SJCRH30 (cell line): ENCODE measurements at places on chromosomes 3 and 15. TPM values are rescaled to one million over a fixed set of nuclear protein-coding genes. Genes with fewer than 3 reads are reported as not detected.
A peak's percentile ranks its signal among the peaks of the same experiment; 100 is the strongest.

DNA sequence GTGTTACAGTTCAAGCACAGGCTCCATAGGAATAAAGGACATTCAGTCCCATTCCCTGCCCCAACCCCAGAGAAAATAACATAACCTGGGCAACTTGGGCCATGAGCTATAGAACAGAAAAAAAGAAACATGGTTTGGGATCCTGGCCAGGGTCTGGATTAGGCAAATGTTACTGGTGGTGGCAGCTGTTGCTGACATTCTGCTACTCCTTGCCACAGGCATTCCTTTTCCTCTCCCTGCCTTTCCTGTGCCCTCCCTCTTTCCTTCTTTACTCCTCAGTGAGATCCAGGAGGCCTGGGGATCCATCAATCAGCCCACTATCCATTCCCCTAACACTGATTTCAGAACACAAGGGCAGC, 129.1 kb downstream of the NTRK3 start:
- H3K36me3 ChIP-seq = no peaks in the 10 kb centered on the region
- no peaks in the 10 kb centered on the region for H3K27me3 ChIP-seq
- H3K4me1 ChIP-seq = peaks cover 32% of the 10 kb centered on the region
- no peak overlapping the region for H3K4me3 ChIP-seq

GRCh38 chr3:187740421-187741399, 4.6 kb downstream of the BCL6 start:
- H3K36me3 ChIP-seq = no peaks in the 10 kb centered on the region
- peak; percentile 25 for DNase-seq
- H3K27me3 ChIP-seq = no peaks in the 10 kb centered on the region
- no peak overlapping the region for H3K4me3 ChIP-seq
- no peak overlapping the region for H3K27ac ChIP-seq

- no peaks in the 10 kb centered on the region; the same call in none of the 2 replicates for H3K4me1 ChIP-seq
- no peaks in the 10 kb centered on the region for H3K27me3 ChIP-seq
- no peaks in the 10 kb centered on the region for H3K36me3 ChIP-seq
- no peak overlapping the region for H3K27ac ChIP-seq
Measured at GRCh38 chr15:31448635-31448979, 122.0 kb downstream of the KLF13 start.

DNA sequence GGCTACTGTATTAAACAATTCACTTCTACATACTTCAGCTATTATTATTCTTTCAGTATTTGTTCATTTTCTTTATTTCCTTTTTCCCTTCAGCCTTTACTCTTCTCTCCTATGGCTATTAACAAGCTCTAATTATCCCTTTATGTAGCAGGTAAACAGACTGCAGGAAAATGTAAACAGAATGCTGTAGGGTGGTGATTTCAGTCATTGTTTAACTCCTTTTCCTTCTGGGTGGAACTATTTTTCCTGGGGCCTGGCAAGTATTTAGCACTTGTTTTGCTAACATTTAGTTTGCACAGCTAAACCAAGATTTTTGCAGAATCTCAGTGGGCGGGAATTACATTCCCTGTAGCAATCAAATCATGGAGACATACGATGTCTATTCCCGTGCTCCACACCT, 14.4 kb downstream of the RARB start:
- no peak overlapping the region for H3K4me3 ChIP-seq
- no peaks in the 10 kb centered on the region for H3K36me3 ChIP-seq

GRCh38 chr3:4976109-4976508, 3.1 kb upstream of the BHLHE40 start:
- H3K27me3 ChIP-seq = no peaks in the 10 kb centered on the region
- H3K27ac ChIP-seq = no peak overlapping the region; the same call in 1 of the 2 replicates
- peak; percentile 77 for DNase-seq
- no peak overlapping the region for H3K4me3 ChIP-seq

GRCh38 chr15:89704411-89704810, 13.8 kb downstream of the WDR93 start:
- H3K4me1 ChIP-seq = no peaks in the 10 kb centered on the region
- H3K27me3 ChIP-seq = peaks cover 13% of the 10 kb centered on the region; the same call in 1 of the 2 replicates
- no peaks in the 10 kb centered on the region for H3K36me3 ChIP-seq
- no peak overlapping the region for H3K27ac ChIP-seq
- no peak overlapping the region for H3K4me3 ChIP-seq
- DNase-seq = no peak

- no peak overlapping the region for H3K4me3 ChIP-seq
- DNase-seq = peak; percentile 57
- no peaks in the 10 kb centered on the region for H3K27me3 ChIP-seq
- peak overlapping the region; percentile 29; the same call in 1 of the 2 replicates for H3K27ac ChIP-seq
Measured at GRCh38 chr15:27237319-27237939, 266.4 kb downstream of the GABRG3 start.

DNA sequence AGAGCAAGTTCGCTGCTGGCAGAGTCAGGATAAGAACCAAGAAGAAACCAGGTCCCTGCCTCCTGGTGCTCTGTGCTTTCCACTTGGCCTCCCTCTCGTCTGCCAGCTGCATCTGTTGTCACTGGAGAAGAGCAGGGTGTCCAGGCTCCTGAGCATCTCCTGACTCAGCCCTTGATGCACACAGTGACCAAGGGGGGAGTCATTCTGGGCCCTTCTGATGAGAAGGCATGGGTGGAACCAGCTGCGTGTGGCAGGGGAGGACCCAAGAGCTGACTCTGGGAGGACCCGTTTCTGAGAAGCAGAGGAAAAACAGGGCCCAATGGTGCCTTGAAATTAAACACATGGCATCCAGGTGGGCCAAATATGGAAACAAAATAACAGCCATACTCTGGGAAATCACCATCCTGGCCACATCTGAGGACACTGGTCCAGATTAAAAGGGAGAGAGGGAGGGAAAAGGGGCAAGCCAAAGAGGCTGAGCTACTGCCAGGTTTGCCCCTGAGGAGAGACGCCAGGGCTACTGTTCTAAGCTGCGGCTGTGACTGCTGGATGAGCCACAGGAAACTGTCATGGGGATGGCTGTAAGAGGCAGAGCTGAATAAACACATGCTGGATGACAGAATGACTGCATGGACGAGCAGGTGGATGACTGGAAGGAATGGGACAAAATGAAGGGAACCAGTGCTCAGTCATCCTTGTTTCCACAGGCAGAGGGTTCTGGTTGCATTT, 58.1 kb upstream of the CA12 start:
- no peak overlapping the region for H3K27ac ChIP-seq
- no peaks in the 10 kb centered on the region for H3K27me3 ChIP-seq
- no peaks in the 10 kb centered on the region for H3K36me3 ChIP-seq
- H3K4me1 ChIP-seq = peaks cover 14% of the 10 kb centered on the region; the same call in 1 of the 2 replicates
- DNase-seq = peak; percentile 17

- peak; percentile 72 for DNase-seq
- peaks cover 44% of the 10 kb centered on the region for H3K4me1 ChIP-seq
- H3K27me3 ChIP-seq = no peaks in the 10 kb centered on the region
Measured at GRCh38 chr3:184593220-184593927, 31.8 kb downstream of the EPHB3 start.

DNA sequence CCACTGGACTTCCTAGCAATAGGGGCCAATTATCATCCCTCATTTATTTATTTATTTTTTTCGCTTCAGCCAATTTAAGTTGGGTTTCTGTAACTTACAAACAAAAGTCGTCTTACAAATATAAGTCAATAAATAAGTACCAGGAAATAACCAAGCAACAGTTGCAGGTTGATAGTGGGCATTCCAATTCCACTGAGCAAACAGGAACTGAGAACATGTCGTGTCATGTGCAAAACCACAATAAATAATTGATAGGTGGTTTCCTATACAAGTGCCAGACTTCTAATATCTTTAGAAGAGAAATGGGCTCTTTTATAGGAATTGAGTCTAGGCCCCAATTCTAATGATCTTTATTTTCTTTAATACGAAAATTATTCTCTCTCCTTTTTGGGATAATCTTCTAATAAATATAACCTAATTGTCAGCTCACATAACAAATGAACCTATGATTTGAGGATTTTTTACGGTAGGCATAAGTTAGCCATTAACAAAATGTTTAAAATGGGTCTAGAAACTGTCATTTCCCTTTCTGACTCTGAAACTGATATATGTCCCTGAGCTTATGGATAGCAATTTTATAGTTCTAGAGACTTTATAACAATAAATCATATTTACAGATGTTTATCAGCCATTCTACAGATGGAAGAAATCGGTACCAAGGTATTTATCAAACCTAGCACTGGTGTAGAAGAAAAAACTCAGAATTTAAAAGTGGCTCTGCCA, 571.8 kb downstream of the FOXP1 start:
- no peak overlapping the region for H3K4me3 ChIP-seq
- H3K27ac ChIP-seq = no peak overlapping the region
- peaks cover 3% of the 10 kb centered on the region; the same call in 1 of the 2 replicates for H3K36me3 ChIP-seq
- no peak for DNase-seq

DNA sequence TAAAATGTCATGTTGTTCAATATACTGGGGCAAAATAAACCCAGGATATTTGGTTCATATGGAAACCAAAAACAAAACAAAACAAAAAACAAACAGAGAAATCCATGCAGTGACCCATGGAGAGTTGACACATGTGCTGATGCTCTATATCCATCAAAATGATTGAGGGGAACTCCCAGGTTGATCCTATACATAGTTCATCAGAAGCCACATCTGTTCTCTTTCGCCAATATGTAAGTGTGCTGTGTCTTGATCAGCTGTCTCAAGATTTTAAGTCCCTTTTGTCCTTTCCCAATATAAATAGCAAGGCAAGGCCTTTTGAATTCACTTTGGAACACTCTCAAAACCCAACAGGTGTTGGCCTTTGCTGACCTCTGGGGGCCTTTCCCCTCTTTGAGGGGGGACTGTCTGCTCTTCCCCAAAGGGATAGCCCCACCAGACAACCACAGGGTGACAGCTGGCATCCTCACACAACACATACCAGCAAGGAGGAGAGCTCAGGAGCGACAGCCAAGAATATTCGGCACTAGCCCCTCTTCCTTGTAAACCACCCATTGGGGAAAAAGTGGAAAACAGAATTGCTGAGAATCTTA, 209.4 kb upstream of the CD96 start:
- peaks cover 54% of the 10 kb centered on the region for H3K4me1 ChIP-seq
- peak overlapping the region; percentile 77 for H3K27ac ChIP-seq
- no peaks in the 10 kb centered on the region for H3K36me3 ChIP-seq
- no peak overlapping the region for H3K4me3 ChIP-seq
- peak; percentile 98 for DNase-seq

DNA sequence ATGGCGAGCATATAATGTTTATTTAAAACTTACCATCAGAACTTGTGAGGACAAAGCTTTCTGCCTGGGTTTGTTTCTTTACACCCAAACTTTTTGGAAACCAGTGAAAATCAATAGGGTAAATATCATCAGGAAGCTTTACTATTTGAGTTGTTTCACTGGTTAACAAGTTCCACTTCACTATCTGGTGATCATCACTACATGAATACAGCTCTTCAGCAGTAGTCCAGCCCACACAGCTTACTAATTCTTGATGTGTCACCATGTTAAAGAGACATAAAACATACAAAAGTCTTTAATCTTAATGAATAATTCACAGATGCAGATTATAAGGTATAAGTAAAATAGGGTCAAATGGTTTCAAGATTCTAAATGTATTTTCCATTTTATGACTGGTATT, 17.6 kb downstream of the IFT80 start:
- H3K4me1 ChIP-seq = no peaks in the 10 kb centered on the region
- no peaks in the 10 kb centered on the region for H3K27me3 ChIP-seq
- DNase-seq = no peak
- no peak overlapping the region for H3K27ac ChIP-seq

- no peaks in the 10 kb centered on the region for H3K27me3 ChIP-seq
- no peak overlapping the region for H3K27ac ChIP-seq
- H3K4me1 ChIP-seq = no peaks in the 10 kb centered on the region
- no peak overlapping the region for H3K4me3 ChIP-seq
- DNase-seq = no peak
- no peaks in the 10 kb centered on the region for H3K36me3 ChIP-seq
Measured at GRCh38 chr3:151504606-151505005, 43.7 kb upstream of the IGSF10 start.

DNA sequence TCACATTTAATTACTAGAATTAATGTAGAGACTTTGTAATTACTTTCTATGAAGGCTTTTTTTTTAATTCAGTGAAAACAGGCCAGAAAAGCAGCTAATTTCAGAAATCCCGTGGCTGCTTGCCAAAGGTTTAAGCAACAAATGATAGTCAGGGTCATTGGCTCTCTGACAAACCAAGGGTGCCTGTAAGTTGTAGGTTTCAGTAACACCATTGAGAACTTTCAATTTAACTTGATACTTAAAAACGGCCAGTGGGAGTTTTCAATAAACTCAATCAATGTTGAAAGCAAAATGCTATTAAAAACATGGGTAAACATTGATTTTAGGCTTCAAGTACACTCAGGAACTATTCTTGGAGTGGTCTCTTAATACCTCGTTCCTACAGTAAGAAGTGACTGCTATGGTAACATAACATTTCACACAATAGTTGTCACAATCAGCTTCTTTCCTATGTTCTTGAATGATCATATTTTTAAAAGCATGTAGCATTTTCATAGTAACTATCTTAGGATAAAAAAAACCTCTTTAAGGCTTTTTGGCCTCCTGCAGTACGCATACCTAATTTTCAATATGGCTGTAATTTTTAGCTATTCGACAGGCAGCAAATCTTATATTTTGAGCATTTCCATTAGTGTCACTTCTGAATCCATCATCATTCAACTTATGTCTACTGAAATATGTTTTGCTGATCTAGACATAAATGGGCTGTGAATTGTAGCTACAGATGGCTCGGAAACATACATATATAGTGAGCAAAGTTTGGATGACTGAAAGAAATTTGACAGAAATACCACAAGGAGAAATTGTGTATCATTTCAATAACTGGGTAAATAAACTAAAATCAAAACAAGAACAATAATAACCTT, 592.1 kb upstream of the GBE1 start:
- no peaks in the 10 kb centered on the region for H3K27me3 ChIP-seq
- no peak overlapping the region for H3K27ac ChIP-seq
- no peak overlapping the region for H3K4me3 ChIP-seq
- H3K4me1 ChIP-seq = no peaks in the 10 kb centered on the region
- H3K36me3 ChIP-seq = no peaks in the 10 kb centered on the region

DNA sequence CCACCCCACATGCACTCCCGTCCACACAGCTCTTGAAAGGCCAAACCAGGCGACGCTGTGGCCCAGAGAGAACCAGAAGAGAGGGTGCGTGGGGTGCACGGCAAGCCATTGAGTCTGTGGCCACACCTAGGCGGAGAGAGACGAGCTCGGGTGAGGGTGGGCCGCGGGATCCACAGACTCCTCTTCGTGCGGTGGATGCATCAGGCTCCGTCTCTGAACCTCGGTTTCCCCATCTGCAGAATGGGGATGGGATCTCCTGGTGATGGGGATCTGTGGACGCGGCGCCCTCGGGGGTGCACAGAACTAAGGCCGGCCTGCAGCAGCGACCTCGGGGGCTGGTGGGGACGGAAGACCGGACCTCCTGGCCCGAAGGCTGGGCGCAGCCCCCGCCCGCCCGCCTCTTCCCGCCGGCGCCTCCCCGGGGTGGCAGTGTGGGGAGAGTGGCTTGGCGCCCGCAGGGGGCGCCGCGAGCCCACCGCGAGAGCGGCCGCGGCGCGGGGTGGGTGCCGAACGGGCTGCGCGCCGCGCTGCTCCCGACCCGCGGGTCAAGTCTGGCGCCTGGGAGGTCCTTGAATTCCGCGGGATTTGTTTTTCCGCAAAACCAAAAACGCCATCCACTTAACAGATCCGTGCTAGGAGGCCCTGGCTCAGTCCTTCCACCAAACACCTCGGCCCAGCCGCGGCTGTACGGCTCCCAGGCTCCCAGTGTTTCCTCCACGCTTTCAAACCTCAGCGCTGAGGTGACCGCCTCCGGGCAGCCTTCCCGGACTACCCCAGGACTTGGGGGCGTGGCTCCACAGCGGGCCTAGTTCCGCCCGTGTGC, 13.2 kb upstream of the ADPGK start:
- no peak overlapping the region for H3K27ac ChIP-seq
- H3K27me3 ChIP-seq = no peaks in the 10 kb centered on the region
- H3K4me1 ChIP-seq = no peaks in the 10 kb centered on the region
- H3K4me3 ChIP-seq = no peak overlapping the region; the same call in 1 of the 2 replicates
- no peaks in the 10 kb centered on the region for H3K36me3 ChIP-seq

The TEX55 gene
- total RNA-seq = 0.10 and 0.13 TPM in 2 replicates

The ASTE1 gene
- 10.4 and 10.5 TPM in 2 replicates for total RNA-seq

The SKOR1 gene
- total RNA-seq = 3.1 and 4.5 TPM in 2 replicates

The CERS3 gene
- 0.05 and 0.16 TPM in 2 replicates for total RNA-seq

The NME9 gene
- 0.08 TPM in 1 of 2 replicates, not detected in the other for total RNA-seq

The PLCH1 gene
- 0.46 and 0.61 TPM in 2 replicates for total RNA-seq

The SPATA12 gene
- 0.10 TPM in 1 of 2 replicates, not detected in the other for total RNA-seq

The MUC20 gene
- not detected in 2 replicates for total RNA-seq
